Fibroblast of villous mesenchyme (primary cell): ENCODE measurements at places on chromosomes 3 and 15. TPM values are rescaled to one million over a fixed set of nuclear protein-coding genes. Genes with fewer than 3 reads are reported as not detected.

Gene GRAMD2A
- under 0.01 and 0.43 TPM in 2 replicates for total RNA-seq

- DNase-seq: peak; percentile 50
Measured at GRCh38 chr3:175983379-175983778, 1124.2 kb downstream of the NAALADL2 start.

- DNase-seq: no peak
Measured at GRCh38 chr3:175163686-175164085, 304.6 kb downstream of the NAALADL2 start.

Gene EXD1
- total RNA-seq: under 0.01 TPM in 1 of 2 replicates, not detected in the other

- no peak for DNase-seq
Measured at GRCh38 chr3:170528726-170529125, 57.1 kb downstream of the SLC7A14 start.

DNA sequence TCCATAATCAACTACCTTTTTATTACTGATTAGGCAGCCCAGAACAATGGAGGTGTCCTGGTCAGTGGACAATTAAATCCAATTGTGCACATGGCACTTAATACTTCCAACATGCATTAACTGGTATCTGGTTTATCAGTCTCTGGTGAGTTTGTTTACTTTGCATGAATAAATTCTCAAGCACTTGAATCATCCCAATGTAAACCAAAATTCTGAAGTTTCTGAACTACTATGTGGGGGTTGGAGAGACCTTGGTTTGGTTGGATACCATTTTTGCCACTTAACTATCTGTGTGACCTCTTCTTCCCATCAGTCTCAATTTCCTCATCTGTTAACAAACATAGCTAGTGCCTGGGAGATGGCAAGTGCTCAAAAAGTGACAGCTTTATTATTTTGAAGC lies 70.5 kb upstream of the MAP4 start:
- peak; percentile 89 for DNase-seq

Gene GCSAM
- not detected in 2 replicates for total RNA-seq

GRCh38 chr3:82940124-82940523 lies 1178.7 kb upstream of the GBE1 start:
- DNase-seq: no peak

DNA sequence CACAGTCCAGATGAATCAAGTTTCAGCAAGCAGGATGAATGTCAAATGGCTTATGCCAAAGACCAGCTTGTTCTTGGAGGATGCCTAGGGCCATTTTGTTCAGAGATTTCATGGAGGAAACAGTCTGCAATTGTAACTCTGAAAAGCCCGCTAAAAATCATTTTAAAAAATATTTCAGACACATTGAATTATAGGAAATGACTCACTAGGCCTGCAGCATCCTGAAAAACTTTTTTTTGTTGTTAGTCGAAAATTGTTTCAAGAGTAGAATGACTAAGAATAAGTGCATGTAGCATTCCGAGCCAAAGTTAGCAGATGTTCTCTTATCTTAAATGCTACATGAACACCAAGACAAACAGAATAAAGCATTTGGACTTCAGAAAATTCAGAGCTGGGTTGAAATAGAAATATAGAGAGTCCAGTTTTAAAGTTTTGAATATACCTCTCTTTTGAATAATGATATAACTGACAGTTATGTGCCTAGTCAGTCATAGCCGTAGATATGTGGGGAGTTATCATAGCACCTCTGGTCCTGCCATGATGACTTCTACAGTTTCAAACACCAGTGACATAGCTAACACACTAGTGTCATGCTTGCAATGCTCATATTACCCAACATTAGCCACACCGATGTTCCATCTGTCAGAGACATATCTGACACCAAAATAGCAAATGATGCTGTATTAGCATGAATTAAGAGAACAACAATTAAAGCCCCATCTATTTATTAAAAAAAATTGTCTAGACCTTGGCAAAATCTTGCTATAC lies 1462.8 kb upstream of the GBE1 start:
- DNase-seq: no peak

Gene ADGRG7
- not detected in 2 replicates for total RNA-seq

GRCh38 chr15:49742381-49742780 lies 121.5 kb downstream of the DTWD1 start:
- DNase-seq: no peak

GRCh38 chr3:168051531-168052471 lies 43.9 kb downstream of the GOLIM4 start:
- peak; percentile 52 for DNase-seq

GRCh38 chr3:9507586-9508578 lies 45.7 kb downstream of the LHFPL4 start:
- DNase-seq: no peak

Gene PSMD2
- 364 and 388 TPM in 2 replicates for total RNA-seq

- no peak for DNase-seq
Measured at GRCh38 chr3:171358181-171358880, 101.9 kb downstream of the TNIK start.

DNA sequence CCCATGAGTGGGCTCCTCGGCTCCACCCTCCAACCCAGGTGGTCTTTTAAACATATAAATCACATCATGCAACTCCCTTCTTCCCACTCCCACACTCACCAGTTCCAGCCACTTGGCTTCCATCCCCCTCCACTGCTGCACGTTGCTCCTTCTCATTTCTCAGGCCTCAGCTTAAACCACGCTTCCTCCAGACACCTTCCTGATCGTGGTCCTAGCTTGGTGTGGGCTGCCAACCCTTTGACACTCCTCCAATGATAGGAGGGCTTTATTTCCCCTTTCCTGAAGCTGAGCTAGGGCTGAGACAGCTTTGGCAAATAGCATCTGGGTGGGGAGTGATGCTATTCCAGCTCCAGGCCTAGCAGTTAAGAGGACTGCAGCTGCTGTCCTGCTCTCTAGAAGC lies 130.1 kb downstream of the SRGAP3 start:
- no peak for DNase-seq

GRCh38 chr3:185796431-185797107 lies 28.3 kb downstream of the IGF2BP2 start:
- peak; percentile 44 for DNase-seq

DNA sequence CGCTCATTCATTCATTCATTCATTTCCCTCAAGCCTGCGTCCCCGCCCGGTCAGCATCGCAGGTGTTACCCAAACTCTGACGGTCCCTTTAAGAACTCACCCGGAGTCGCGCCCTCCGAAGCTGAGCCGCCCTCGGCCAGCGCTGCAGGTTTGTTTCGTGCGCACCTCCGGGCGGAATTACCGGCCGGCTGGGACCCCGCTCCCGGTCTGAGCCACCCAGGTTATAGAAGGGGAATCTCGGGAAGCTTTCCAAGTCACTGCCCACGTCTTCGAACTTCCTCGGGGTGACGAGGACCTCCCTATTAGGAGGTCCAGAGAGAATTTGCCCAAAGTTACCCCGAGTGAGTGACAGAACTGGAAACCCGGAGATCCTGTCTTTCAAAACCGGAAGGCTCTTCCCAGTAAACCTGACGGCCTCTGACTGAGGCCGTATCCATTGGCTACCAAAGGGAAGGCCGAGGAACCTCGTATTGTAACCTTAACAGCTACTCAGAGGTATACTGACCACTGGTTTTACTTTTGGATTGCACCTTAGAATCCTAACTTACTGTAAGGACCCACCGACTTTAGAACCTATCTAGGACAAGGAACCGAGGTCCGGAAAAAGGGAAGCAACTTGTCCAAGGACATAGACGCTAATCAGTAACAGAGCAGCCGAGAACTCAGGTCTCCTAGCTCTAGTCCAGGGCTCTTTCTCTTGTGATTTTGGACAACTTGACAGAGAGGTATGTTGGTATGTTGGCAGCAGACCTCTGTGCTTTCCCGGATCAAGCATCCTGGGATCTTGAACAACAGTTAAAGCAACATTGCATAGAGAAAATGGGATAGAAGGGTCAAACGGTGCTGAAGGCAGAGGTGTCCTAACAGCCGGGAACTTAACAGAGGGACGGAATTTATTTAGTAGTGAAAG lies 788 bp upstream of the DLG1 start:
- no peak for DNase-seq
